ENCODE measurements at places on chromosomes 2 and 18. TPM values are rescaled to one million over a fixed set of nuclear protein-coding genes. Genes with fewer than 3 reads are reported as not detected.
A peak's percentile ranks its signal among the peaks of the same experiment; 100 is the strongest.

FTCDNL1 gene
- 7.8 TPM for total RNA-seq

POTEJ gene
- total RNA-seq = not detected

NEU2 gene
- not detected for total RNA-seq

KLHL41 gene
- total RNA-seq = 92.0 TPM

SERPINB10 gene
- not detected for total RNA-seq

TMEM17 gene
- total RNA-seq = 1.3 TPM

RAB10 gene
- 108 TPM for total RNA-seq

GPR35 gene
- 1.3 TPM for total RNA-seq

DNA sequence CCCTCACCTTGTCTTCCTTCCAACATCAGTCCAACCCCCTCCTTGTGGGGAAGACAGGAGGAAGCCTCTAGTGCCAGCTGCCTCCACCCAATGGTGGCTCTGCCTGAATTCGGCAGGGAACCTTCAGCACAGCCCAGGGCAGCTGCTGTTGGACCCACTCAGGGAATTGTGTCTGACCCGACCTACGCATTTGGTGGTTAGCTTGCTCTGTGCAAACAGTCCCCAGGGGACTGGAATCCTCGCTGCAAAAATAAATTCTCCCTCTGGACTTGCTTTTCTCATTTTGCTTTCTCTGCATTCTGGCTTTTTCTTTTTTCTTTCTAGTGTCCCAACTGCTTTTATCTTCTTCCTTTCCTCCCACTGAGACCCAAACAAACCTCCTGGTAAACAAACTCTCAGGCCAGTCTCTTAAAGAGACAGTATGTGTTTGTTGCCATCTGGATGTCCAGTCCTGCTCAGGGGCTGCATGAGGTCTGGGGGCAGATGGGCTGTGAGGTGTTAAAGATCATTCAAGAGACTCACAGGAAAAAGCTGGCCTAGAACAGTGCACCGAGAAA is 137.7 kb upstream of the HAAO start:
- peak; percentile 38 for DNase-seq

DNA sequence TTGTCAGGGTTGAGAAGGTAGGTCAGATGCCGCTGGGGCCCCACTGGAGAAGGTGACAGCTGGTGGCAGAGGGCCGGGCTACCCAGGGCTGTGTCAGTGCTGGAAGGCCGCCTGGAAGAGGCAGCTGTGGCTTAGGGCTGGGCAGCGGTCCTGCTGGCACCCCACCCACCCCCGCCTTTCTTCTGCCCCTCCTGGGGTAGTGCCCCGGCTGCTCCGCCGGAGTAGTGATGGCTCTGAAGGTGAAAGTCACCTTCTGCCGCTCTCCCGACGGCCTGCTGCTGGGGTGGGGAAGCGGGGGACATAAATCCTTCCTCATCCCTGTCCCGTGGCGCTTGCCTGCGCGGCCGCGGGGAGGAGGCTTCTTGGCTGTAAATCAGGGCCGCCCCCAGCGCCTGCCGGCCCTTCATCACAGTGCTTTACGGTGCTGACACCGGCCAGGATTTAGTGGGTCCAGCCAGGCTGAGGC is 332.2 kb downstream of the DYSF start:
- no peak for DNase-seq

DNA sequence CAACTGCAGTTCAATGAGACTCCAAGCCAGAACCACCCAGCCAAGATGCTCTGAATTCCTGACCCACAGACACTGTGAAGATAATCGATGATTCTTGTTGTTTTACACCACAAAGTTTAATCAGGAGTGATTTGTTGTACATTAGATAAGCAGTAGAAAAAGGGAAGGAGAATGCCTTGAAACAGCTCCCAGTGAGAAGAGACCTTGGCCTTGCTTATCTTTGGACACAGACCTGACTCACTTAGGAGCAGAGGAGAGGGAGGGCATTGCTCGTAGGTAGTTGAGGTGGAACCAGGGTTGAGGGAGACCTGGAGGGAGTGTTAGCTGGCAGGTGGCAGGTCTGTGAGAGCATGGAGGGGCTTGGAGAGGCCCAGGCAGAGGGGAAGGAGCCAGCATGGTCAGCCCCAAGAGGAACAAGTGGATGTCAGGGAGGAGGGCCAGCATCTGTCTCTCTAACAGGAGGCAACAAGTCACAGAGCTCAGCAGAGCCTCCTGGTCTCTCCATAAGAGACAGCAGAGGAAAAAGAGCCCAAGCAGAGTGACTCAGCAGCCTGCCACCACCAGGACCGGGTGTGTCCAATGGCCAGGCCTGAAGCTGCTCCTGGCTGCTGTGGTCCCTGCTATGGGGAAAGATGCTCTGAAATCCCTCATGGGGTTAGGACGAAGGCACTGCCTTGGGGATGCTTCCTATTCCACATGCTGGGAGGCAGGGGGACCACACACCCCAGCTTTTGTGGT is 161.6 kb upstream of the CAPN13 start:
- DNase-seq = no peak

DNA sequence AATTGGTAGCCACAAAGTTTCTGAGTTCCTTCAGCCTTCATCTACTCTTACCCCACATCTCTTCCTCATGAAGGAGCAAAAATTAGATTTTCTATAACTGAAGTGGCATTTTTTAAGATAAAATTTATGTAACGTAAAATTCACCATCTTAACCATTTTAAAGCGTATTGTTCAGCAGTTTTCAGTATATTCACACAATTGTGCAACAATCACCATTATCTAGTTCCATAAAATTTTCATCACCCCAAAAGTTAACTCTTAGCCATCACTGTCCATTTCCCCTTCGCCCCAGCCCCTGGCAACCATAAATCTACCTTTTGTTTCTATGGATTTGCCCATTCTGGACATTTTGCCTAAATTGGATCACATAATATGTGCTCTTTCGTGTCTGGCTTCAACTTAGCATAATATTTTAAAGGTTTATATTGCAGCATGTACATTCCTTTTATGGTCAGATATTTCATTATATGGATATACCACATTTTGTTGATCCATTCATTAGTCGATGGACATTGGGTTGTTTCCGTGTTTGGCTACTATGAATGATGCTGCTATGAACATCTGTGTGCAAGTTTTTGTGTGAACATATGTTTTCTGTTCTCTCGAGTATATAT is 44.6 kb downstream of the ATIC start:
- DNase-seq = no peak

DNA sequence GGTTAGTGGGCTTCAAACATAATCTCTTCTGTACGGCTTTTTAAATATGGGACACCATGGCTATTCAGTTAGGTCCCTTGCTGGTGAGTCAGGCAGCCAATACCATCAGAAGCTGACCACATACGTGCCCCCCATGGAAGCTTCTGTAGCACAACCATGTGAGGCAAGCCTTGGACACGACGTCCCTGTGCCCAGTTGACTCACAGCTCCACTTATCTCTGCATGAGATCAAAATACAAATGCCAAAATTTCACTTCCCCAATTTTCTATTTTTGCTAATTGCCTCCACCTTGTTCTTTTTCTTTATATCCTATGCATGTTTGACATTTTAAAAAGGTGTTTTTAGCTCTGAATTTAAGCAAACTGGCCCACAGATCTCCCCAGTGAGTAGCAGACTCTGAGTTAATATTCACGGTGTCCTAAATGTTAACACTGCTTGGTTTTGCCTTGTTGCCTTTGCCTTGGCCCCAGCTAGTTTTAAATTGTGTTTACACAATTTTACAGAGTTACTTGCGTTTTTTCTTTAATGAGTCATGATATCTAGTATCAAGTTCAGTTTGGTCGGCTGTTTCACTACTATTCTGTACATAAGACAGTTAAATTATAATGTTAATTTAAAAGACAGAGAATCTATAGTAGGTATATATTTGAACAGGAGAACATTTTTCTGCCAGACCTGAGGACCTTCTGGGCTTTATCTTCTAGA is 77.5 kb downstream of the CDCA7 start:
- no peak for DNase-seq

DNA sequence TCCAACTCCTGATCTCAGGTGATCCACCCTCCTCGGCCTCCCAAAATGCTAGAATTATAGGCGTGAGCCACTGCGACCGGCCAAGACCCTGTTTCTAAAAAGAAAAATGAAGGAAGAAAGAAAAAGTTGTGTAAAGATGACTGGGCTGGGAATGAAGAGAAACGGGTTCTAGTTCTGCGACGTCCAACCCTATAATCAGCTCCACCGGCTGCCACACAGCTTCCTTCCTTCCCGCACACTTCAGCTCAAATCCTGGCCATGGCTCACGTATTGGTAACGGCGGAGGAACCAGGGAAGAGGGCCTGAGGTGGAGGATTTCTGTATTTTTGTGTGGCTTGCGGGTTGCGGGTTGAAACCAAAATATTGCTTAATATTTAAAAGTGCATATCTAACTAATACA is 88.1 kb downstream of the MYL12B start:
- DNase-seq = no peak

- DNase-seq = no peak
Measured at GRCh38 chr2:69393963-69394362, 6.9 kb upstream of the GFPT1 start.

DNA sequence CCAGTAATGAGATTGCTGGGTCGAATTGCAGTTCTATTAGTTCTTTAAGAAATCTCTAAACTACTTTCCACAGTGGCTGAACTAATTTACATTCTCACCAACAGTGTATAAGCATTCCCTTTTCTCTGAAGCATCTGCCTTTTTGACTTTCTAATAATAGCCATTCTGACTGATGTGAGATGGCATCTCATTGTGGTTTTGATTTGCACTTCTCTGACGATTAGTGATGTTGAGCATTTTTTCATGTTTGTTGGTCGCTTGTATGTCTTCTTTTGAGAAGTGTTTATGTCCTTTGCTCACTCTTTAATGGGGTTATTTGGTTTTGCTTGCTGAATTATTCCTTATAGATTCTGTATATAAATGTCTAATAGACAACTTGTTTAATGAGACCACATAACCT is 69.6 kb upstream of the UGP2 start:
- DNase-seq = no peak

DNA sequence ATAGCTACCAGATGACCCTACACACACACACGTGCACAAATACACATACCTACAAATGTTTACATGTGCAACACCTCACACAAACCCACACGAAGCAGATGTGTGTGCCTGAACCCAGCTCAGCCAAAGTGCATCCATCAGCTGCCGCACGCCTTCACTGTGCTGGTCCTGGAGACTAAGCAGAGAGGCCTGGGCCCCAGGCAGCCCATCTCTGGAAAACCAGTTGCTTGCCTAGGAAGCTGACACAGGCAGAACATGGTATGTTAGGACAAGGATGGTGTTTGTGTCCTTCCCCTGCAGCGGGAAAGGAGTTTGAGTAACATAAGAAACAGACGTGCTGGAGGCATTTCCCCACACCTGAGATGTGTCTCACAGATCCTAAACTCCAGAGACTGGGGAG is 86.7 kb downstream of the SEPTIN10 start:
- DNase-seq = no peak

GRCh38 chr2:3036432-3037125 is 341.0 kb downstream of the EIPR1 start:
- no peak for DNase-seq

- no peak for DNase-seq
Measured at GRCh38 chr2:120955427-120955826, 219.8 kb downstream of the GLI2 start.

GRCh38 chr2:102061962-102062795 is 70.4 kb downstream of the IL1R2 start:
- peak; percentile 63 for DNase-seq

DNA sequence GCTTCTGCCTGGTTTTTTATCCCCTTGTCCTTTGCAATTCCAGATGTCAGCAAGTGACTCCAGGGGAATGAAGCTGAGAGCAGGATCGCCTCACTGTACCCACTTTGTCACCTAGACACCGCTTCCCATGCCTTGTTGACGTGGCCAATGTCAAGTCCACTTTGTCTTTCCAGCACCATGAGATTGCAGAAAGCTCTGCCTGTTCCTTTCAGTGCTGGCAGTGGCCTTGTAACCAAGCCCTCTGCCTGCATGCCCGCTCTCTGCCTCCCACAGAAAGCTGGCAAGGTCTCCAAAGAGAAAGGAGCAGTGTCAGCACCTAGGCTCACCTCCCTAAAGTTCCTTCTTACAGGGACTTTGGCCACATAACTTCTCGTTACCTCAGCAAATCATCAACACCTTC is 282.2 kb upstream of the ST6GAL2 start:
- no peak for DNase-seq

GRCh38 chr2:168312036-168312822 is 64.8 kb upstream of the STK39 start:
- no peak for DNase-seq

- no peak for DNase-seq
Measured at GRCh38 chr2:25794544-25795276, 83.6 kb downstream of the ASXL2 start.

DNA sequence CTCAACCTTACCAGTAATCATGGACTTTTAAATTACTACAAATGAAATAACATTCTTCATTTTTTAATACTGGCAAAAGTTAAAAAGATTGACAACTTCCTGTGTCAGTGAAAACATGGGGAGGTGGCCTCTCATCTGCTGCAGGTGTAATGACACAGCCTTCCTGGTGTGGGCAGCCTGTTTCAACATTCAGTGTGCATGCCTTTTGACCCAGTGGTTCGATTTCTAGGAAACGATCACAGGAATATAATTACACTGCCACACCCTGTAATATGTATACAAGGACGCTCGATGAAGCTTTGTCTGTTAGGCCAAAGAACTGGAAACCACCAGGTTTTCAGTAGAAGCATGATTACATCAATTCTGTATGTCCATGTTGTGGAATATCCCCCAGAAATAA is 68.7 kb downstream of the MTHFD2 start:
- no peak for DNase-seq

DNA sequence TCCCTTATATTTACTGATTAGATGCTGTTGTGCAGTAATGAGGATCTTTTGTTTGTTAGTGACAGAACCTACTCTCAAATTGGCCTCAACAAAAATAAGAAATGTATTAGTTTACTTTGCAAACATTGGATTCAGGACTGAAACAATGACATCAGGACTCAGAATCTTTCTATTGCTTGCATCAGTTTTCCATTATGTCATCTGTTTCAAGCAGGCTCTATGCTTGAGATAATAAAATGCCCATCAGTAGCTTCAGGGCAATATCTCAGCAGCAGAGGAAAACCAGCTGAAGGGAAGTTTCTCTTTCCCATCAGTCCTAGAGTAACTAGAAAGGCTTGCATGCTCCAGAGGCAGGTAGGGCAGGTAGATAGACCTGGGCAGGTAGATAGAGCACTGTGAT is 375.5 kb upstream of the SLC8A1 start:
- no peak for DNase-seq

GRCh38 chr2:159124441-159124911 is 156.0 kb downstream of the TANC1 start:
- peak; percentile 67 for DNase-seq

DNA sequence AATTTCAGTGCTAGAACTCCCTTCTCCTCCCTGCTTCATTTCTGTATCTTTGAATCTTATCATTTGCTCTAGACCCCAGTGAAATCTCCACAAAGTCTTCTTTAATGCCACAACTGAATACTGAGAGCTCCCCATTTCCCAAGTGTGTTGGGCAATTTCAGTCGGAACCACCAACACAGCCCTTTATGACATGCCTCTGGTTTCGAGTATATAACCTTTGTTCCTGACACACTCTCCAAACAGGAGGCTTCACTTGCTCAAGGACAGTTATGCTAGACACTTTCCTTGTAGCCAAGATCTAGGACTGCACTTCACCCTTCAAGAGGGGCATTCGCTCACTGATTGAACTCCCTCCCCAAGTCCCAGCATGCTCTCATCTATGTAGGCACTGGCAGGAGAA is 18.6 kb upstream of the TTR start:
- DNase-seq = no peak

Data from left cardiac atrium (tissue), 4 donors.